ENCODE measurements at places on chromosomes 2 and 18.

DNA sequence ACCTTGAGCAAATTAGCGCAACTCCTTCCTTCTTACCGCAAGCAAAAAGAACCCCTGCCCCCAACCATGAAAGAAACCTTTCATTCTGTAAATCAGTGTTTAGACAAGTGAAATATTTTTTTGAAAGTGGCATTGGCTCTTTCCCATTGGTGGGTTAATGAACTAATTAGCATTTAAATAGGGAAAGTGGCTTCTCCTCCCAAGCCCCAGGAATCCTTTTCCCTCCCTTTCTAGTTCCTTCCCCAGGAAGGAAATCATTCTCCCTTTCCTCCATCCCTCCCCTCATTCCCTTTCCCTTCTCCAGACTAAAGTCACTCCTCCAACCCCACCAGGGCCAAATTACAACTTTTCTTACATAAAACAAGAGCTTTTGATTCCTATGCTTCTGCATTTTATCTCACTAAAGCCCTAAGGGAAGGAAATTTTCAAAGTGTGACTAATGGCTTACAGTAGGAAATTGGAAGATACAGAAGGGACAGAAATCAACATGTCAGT, 22.9 kb upstream of the TYMS start:
- H3K27me3 ChIP-seq = no peaks in the 10 kb centered on the region
- no peaks in the 10 kb centered on the region for H3K36me3 ChIP-seq
- H3K27ac ChIP-seq = no peak overlapping the region
- no peaks in the 10 kb centered on the region for H3K4me1 ChIP-seq
- DNase-seq = no peak

- no peaks in the 10 kb centered on the region for H3K36me3 ChIP-seq
- no peaks in the 10 kb centered on the region for H3K27me3 ChIP-seq
- no peak overlapping the region for H3K27ac ChIP-seq
- DNase-seq = no peak
- no peak overlapping the region for H3K4me3 ChIP-seq
- H3K4me1 ChIP-seq = peaks cover 30% of the 10 kb centered on the region
Measured at GRCh38 chr2:111697560-111697959, 186.4 kb downstream of the ANAPC1 start.

GRCh38 chr2:58865436-58865835, 624.3 kb upstream of the FANCL start:
- H3K4me3 ChIP-seq = no peak overlapping the region
- H3K4me1 ChIP-seq = no peaks in the 10 kb centered on the region
- H3K36me3 ChIP-seq = no peaks in the 10 kb centered on the region
- H3K27ac ChIP-seq = no peak overlapping the region

DNA sequence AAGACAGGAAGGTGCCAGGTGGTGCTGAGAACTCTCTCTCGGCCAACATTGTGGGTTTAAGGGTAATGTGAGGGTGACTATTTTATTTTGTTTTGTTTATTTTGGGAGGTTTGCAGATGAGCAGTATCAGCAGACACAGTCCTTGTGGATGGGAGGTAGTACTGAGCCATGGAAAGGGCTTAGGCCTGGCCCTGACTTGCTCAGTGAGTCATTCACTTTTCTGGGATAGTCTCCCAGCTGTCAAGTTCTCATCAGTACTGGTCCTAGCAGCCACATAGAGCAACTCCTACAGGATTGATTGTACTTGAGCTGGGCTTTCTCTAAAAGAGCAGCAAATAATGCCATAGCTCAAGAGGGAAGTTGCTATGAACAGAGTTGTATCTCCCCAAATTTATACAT, 175.2 kb downstream of the LOXHD1 start:
- H3K4me1 ChIP-seq = peaks cover 7% of the 10 kb centered on the region
- H3K36me3 ChIP-seq = no peaks in the 10 kb centered on the region
- DNase-seq = no peak

- H3K27ac ChIP-seq = peak overlapping the region; percentile 16
- H3K4me3 ChIP-seq = no peak overlapping the region
- no peaks in the 10 kb centered on the region for H3K27me3 ChIP-seq
- no peaks in the 10 kb centered on the region for H3K4me1 ChIP-seq
- DNase-seq = no peak
Measured at GRCh38 chr2:19722531-19722971, 179.2 kb downstream of the TTC32 start.

- H3K4me1 ChIP-seq = no peaks in the 10 kb centered on the region
- no peak overlapping the region for H3K4me3 ChIP-seq
- no peaks in the 10 kb centered on the region for H3K27me3 ChIP-seq
- DNase-seq = no peak
- H3K27ac ChIP-seq = no peak overlapping the region
Measured at GRCh38 chr2:138209009-138209408, 244.7 kb downstream of the HNMT start.

DNA sequence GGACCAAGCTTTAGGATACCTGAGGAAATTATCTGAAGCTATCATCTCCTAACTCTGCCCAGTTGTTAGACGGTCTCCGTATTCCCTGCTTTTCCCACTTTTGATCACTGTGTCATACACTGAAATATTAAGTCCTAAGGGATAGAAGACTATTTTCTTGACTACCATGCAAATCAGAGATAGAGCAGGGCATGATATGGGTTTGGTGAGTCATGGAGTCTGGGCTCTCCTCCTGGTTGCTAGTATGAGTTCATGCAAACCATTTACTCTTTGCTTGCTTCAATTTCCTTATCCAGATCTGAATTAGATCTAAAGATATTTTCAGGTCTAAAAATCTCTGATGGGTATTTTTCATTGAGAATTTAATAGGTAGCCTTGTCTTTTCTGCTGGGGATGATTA, 55.0 kb downstream of the EHBP1 start:
- H3K36me3 ChIP-seq = no peaks in the 10 kb centered on the region
- H3K27ac ChIP-seq = no peak overlapping the region
- DNase-seq = no peak
- H3K4me1 ChIP-seq = no peaks in the 10 kb centered on the region
- no peak overlapping the region for H3K4me3 ChIP-seq
- H3K27me3 ChIP-seq = no peaks in the 10 kb centered on the region

DNA sequence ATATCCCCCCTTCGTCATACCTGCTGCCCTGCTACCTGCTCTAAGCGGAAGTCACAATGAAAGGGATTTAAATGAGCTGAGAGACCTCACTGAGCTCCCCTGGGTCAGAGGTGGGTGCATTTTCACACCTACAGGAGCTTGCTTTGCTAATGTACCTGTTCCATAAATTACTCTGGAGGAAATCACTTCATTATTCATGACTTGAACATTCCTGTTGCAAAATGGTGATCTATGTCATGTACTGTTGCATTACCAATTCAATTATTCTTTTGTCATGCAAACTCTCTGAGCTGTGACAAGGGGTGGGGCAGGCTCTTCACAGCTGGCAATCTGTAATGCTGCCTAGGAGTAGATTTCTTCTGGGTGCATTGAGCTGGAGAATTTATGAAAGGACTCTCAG, 761.3 kb downstream of the TSN start:
- DNase-seq = no peak
- H3K4me1 ChIP-seq = no peaks in the 10 kb centered on the region
- H3K4me3 ChIP-seq = no peak overlapping the region

DNA sequence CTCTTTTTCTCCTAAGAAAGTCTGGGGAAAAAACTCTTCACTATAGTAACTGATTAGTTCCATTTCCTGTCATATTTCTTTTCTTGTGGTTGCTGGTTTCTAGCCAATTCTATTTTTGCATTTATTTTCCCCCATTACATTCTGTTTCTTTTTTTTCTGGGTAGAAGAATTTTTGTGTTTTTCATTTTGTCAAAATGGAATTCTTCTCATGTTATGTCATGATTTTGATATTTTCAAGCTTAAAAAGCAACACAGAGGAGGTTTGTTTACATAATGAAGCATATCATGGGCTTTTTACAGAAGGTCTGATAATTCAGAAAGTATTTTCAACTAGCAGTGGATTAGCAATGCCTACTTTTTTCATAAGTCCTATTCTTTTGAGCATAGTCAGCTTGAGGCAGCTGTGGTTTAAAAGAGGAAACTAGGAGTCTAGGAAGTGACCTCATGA, 102.0 kb downstream of the MAP2 start:
- H3K27ac ChIP-seq = peak overlapping the region; percentile 23
- H3K27me3 ChIP-seq = no peaks in the 10 kb centered on the region
- H3K4me3 ChIP-seq = peak overlapping the region; percentile 23
- no peak for DNase-seq
- no peaks in the 10 kb centered on the region for H3K36me3 ChIP-seq
- peaks cover 7% of the 10 kb centered on the region for H3K4me1 ChIP-seq

DNA sequence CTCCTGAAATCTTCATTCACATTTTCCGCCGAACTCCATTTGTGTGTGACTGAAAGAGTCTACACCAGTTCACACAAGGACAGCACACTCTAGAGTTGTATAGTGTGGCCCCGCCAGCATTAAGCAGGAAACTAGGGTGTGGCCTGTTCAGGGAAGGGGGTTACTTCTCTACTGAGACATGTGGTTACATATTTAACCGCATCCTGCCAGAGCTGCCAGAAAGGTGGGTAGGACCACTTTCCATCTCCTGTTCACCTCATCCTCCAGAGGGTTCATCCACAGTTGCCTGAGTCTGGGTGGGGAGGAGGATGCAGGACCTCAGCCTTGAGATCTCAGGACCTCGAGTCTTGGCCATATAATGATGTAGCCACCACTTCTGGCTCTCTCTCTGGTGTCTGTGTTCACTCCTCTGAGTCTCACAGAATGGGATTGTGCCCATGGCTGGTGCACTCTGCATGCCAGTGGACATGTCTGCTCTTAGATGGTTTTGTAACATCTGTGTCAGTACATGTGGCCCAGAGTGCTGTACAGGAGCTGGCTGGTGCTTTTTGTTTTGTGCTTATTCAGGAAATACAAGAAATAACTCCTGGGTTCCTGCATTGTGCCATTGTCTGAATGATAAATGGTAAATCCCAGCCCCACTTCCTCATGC, 7.7 kb upstream of the SP140L start:
- no peak overlapping the region for H3K27ac ChIP-seq
- no peak overlapping the region for H3K4me3 ChIP-seq
- H3K27me3 ChIP-seq = no peaks in the 10 kb centered on the region

DNA sequence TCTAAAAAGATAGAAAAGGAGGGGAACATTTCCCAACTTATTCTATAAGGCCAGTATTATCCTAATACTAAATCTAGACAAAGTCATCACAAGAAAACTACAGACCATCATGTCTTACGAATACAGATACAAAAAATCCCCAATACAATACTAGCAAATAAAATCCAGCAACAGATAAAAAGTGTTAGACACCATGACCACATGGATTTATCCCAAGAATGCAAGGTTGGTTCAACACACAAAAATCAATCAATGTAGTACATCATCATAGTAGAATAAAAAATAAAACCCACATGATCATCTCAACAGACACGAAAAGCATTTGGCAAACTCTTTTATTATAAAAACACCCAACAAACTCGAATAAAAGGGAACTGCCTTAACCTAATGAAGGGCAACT, 18.5 kb downstream of the SLC66A2 start:
- no peaks in the 10 kb centered on the region for H3K27me3 ChIP-seq
- no peak for DNase-seq
- no peak overlapping the region for H3K4me3 ChIP-seq
- peaks cover 4% of the 10 kb centered on the region for H3K4me1 ChIP-seq
- H3K36me3 ChIP-seq = peaks cover 79% of the 10 kb centered on the region
- H3K27ac ChIP-seq = no peak overlapping the region

DNA sequence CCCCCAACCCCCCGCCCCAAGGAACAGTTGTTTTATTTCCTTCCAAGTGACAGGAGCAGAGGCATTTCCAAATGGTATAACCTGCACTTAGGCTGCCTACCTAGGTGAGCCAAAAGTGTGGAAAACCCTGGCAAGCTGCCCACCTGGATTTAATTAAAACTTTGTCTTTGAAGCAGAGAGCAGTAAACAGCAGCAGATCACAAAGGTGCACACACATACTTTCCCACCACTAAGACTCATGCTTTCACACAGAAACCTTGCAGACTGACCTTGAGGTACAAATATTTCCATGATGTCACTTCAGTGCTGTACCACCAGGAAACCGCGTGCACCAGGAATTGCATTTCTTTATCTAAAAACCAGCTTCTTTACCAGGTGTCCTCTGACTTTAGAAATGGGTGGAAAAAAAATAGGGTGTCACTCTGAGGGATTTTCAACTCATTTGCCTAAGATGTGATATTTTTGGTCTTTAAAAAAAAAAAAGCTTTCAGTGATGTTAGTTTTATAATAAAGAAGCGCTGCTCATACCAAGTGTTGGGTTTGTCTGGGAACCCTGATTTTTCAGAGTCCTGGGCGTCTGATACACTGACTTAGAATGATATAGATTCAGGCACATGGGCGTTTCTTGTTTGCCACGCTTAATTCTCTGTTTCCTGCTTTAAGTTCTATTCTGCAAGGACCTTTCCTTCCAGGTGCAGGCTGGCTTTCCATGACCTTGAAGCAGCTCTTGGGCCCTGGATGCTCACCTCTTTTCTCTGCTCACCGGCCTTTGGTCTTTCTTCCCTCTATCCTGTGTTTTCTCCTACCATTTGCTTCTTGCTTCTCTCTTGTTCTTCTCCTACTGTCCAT, 70.7 kb upstream of the BCL2L11 start:
- H3K4me3 ChIP-seq = no peak overlapping the region
- H3K27ac ChIP-seq = no peak overlapping the region
- H3K4me1 ChIP-seq = peaks cover 6% of the 10 kb centered on the region
- no peaks in the 10 kb centered on the region for H3K36me3 ChIP-seq

DNA sequence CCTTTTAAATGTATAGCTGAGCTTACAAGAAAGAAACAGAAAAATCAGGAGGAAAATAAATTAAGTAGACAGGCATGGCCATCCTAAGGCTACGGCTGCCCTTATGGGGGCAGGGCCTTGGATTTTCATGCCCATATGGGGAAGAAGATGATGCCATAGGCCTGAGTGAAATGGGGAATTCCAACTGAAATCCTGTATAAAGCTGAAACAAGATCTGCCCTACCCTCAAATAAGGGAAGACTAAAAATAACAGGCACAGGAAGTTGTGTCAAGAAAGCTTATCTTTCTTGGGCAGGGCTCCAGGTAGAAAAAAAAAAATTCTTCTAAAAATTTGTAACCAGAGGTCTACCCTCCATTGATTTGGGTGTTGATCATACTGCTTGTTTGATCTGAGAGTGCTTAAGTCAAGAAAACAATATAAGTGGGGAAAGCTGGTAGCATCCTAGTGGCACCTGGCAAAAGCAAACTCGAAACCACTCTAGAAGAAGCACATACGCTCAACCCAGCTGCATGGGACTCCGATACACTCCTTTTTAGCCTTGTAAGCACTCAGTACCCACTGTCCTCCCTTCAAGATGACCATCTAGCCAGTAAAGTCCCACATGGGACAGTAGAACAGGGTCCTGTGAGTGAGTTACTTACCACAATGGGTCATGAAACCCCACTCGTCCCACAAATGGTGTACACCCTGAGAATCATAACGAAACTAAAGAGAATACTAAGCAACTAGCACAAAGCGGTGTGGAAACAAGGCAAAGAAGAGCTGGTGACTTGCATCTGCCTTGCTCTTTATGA, 22.3 kb downstream of the DNAH7 start:
- H3K4me3 ChIP-seq = no peak overlapping the region
- no peak overlapping the region for H3K27ac ChIP-seq
- no peaks in the 10 kb centered on the region for H3K4me1 ChIP-seq
- DNase-seq = no peak
- H3K27me3 ChIP-seq = no peaks in the 10 kb centered on the region
- H3K36me3 ChIP-seq = no peaks in the 10 kb centered on the region

DNA sequence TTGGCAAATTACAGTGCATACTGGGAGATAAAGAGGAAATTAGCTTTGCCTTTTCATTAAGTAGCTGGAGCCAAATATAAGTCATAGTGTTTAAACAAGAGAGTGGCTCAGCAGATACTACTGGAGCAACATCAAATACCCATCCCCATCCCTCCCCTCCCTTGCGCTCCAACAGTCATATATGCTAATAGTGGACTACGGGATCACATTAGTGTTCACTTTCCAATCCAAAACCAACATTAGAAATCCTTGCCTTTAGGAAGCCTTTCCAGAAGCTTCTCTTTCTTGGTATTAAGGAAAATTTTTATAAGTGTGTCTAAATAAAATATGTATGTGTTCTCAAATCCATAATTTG, 1669.3 kb downstream of the SUCLG1 start:
- no peaks in the 10 kb centered on the region for H3K4me1 ChIP-seq
- no peak for DNase-seq
- H3K4me3 ChIP-seq = no peak overlapping the region
- H3K27ac ChIP-seq = no peak overlapping the region
- no peaks in the 10 kb centered on the region for H3K36me3 ChIP-seq
